ENCODE measurements at places on chromosomes 1 and 21.

DNA sequence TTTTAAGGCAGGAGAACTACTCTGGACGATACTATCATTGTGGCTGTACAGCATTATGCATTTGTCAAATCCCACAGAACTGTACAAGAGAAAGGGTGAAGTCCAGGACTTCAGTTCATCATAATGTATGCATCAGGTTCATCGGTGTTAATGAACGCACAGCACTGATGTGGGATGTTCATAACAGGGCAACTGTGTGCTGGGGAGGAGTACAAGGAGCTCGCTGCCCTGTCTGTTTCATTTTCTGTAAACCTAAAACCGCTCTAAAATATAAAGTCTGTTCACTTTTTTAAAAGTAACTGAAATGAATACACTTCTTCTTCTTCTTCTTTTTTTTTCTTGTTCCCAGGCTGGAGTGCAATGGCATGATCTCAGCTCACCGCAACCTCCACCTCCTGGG, 25.0 kb downstream of the TMPRSS2 start:
- DNase-seq: no peak

DNA sequence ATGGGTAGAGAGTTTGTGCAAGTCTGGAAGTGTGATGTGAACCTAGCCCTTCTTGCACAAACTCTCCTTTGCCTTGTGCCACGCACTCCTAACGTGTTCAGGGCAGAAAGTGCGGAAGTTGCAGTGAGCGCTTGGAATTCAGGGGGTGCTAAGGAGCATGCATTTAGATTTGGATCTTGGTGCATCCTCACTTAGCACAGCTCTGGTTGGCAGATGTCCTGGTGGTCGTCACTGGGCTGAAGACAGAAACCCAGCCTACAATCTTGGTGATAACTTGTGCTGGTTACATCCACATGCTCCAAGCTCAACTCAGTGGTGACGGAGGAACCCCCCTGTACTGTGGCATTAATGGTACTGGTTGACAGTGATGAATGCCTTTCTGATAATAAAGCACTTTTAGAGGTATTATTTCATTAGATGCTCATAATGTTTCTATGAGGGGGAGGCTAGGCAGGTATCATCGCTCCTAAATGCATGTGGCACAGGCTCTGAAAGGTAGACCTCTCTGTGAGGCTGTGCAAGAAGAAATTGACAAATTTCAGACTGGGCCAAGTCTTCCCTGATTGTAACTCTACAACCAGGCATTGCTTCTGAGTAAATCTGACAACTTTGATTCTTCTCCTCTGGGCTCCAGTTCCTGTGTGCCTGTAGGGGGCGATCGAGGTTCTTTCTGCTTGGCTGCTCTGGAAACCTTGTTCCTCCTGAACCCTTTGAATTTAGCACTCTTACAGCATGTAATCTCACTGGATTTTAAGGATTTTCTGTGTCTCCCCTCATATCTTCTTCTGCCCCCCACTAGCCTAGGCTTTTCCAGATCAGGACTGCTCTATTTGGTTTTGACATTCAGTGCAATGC, 40.6 kb downstream of the MAPKAPK2 start:
- peak; percentile 67 for DNase-seq

DNA sequence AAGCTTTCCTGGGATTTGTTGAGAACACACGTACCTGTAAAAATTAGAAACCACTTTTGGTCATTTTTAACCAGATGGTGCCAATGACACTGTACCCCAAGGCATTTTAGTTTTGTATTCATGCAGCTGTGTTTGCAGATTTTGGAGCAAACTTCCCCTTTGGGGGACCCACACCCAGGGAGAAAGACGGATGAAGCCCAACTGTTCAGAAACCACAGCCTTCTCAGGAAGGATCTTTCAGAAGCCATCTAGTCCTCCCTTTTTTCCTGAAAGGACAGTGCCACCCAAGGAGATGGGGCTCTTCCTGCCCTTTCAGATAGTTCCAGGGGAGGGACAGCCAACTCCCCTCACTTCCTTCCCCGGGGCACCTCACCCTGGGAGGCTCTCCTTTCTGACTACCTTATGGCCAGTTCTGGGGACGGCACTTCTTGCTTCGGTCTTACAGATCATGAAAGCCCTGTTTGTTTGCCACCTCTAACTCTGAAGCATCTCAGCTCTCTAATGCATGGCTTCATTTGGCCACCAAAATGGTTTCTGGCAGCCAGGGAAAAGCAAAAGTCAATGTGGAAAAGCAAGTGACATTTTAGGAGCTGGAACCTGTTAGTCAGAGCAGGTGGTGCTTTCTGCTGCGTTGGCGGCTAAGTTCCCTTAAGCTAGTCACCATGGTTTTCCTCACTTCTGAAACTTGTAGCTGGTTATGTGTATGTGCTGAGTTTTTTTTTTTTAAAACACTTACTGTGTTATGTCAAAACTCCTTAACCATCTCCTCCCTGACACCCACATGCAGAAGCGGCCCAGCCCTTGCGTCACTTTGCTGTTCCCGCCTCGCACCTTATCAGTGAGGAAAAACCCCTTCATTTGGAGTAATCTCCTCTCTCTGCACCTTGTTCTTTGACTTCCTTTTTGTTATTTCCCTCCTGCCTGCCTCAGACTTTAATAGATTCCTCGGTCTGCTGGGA, 10.1 kb downstream of the TMCC2 start:
- DNase-seq: no peak

DNA sequence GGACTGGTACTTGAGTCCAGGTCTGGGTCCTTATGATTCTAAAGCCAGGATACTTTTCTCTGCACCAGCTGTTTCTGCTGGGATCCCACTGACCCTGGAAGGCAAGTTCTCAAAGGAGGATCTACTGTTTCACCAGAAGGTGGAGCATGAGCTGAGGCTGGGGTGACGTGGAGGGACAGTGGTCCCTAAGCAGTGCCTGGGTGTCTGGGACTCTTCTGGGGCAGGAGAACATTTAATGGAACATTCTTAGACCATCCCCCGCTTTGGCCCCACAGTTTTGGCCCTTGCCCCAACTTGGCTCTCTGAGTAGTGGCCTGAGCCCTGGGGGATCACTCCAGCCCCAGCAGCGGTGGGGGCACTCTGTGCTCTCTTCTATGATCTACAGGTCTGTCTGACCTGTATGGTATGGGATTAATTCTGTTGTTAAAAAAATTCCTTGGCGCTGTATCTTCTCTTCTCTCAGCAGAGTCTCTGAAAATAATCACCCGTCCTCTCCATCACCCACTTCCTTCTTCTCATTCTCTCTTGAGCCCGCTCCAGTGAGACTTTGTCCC, 60.3 kb upstream of the CSF3R start:
- no peak for DNase-seq

- DNase-seq: no peak
Observed at GRCh38 chr1:232986527-232986922, 36.1 kb downstream of the NTPCR start.

DNA sequence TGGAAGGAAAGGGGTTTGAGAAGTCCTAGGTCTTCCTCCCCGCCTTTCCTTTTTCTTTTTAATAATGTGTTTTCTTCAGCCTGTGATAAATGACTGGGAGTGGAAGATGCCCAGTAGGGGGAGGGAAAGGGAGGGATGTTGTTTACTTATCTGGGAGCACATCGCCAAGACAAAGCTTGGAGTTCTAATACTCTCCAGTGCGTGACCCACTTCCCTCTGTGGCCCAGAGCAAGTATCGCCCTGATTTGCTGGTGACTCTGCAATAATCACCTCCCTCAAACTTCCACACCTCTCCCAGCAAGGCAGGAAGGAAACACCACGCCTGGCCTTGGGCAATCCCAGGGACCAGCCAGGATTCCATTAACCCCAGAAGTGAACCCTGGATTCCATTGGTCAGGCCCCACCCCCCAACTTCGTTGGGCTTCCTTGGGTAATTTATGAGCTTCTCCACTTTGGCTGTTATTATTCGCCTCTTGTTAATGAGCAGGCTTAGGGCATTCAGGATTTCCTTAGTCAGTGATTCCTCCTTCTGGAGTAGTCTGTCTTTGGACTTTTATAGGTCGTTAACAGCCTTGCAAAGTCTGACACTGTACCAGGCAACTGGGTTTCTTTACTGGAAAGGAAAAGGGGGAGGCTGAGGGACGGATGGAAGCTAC, 24.3 kb upstream of the GRHL3 start:
- DNase-seq: no peak

GRCh38 chr21:38771536-38771935, 34.2 kb upstream of the ETS2 start:
- DNase-seq: no peak

- DNase-seq: no peak
Observed at GRCh38 chr21:39153842-39154241, 29.4 kb downstream of the PSMG1 start.

DNA sequence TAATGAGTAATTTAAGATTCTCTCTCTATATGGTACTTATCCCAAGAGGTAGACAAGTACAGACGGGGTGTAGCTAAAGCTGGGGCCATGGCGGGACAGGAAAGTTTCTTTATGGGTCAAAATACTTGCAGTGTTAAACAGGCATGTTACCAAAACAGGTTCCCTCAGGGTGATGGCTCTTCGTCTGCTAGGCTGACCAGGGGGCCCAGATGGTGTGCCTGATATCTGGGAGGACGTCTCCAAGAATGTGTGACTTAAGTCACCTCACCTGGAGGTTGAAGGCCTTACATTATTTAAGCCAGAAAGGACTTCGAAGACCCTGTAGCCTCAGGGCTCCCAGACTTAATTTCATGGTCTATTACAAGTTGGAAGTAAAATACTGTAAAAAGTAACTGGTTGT, 52.7 kb upstream of the FMOD start:
- DNase-seq: no peak
